Kidney capillary endothelial cell (primary cell): ENCODE measurements at places on chromosomes 12 and 14.

- no peak for DNase-seq
Observed at GRCh38 chr12:56546680-56547079, 25.1 kb downstream of the RBMS2 start.

DNA sequence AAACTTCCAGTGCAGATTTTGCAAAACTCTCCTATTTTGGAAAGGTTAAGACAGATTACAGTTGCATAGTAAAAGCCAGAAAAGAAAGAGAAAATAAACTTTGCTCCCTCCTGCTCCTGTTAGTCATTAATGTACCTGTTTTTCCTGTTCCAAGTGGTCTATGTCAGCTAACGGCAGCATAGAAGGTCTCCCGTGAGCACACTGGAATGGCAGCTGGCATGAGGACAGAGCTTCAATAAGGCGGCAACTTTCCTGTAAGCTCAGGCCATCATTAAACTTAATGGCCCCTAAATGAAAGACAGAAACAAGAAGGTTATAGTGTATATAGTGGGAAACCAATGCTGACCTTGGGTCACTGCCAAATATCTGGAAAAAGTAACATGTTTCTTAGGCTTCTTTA, 16.0 kb downstream of the EIF2B2 start:
- no peak for DNase-seq

GRCh38 chr12:19390051-19390598, 49.2 kb upstream of the AEBP2 start:
- no peak for DNase-seq

DNA sequence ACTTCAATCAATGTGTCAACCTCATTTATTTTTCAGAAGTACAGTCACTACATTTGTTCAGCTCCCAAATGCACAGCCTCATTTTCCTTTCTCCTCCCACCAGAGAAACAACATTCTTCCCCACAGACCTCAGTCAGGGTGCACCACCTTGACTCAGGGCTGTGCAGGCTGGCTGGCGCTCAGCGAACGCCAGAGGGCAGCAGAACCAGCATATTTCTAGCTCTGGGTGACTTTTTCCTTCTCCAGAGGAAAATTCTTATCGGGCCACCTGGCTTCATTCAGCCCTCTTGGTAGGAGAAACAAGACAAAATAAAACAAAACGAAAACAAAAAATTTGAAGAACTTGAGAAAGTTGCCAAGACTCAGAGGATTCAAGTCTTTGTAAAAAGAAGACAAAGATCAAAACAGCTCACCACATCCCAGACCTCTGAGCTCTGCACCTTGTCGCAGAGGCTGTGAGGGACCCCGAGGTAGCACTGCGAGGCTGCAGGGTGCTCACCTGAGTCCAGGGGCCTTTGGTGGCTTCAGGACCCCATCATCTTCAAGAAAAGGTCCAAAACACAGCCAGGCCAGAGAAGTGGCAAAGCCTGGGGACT, 33.7 kb downstream of the PAH start:
- DNase-seq: peak; percentile 15

DNA sequence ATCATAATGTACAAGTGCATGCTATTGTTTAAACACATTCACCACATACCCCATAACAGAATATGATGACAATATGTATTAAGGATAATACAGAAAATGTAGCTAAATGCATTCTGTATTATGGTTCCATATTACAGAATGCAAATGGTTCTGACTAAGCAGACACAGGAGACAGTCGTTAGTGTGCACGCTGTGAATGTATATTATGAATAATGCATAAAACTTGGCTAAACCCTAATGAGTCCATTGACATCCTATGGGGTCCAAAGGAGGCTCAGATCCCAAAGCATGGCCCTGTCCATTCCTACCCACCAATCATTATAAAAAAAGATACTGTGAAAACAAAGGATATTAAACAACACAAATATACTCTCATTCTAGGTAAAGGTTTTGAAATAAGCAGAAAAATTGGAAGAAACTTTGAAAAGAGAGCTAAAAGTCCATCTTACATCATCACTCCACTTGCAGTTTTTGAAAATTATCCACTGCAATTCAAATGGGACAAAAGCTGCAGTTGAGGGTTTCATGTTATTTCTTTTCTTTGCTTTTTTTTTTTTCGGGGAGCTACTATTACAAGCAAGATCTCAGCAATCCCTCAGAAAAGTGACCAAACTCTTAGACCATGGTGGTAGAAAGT, 415.1 kb downstream of the BCAT1 start:
- DNase-seq: no peak

- DNase-seq: no peak
Observed at GRCh38 chr12:109706398-109706746, 7.3 kb upstream of the FAM222A start.

DNA sequence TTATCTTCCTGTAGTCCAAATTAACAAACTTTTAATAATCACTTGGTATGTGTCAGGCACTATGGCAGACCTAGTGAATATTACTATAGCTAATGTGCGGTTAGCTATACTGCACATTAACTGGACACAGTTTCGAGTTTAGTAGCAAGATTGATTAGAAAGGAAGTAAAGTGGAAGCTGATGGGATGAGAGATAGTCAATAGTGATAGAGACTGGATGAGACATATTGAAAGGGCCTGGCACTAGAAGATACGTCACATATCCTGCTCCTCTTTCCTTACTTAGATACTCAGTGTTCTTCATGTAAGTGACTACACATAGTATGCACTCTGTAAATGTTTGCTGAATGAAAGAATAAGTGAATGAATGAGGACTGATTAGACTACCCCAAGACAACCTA, 5.5 kb downstream of the TBK1 start:
- DNase-seq: no peak

GRCh38 chr12:93061473-93062419, 132.7 kb upstream of the EEA1 start:
- no peak for DNase-seq

DNA sequence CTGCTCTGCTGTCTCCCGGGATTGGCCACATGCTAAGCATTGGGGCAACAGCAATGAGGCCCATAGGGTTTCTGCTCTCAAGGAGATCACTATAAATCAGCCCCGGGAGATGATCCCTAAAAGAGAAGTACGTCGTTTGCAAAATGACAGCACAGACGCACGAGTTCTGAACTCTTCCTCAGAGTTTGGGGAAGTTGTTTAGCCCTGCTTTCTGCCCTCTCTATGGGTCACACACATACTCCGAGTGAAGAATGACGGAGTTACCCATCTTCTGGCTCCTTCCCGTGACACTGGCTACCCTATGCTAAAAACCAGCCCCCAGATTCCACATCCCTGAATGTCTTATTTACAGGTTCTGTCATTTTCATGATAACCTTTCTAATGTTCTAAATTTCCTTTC, 258.0 kb upstream of the PLEKHG7 start:
- DNase-seq: no peak

DNA sequence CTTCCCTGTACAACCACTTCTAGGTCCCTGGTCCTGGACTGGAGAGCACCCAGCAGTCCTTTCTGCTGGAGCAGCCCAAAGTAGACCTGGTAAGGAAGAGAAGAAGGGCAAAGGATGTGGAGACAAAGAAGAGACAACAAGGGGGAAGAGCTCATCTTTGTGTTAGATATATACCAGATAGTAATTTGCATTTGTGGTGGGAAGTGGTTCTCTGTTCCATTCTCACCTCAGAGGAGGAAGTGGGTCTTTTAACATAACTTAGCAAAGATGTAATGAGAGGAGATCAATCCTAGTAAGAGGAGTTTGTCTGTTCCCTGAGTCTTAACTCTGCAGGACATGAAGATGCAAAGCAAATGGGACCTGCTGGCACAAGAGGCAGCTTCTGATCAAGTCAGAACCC, 8.0 kb downstream of the CCDC198 start:
- DNase-seq: no peak

GRCh38 chr12:34344851-34345522, 322.7 kb downstream of the ALG10 start:
- DNase-seq: no peak
